ENCODE measurements at places on chromosomes 1 and 21. TPM values are rescaled to one million over a fixed set of nuclear protein-coding genes. Genes with fewer than 3 reads are reported as not detected.
A peak's percentile ranks its signal among the peaks of the same experiment; 100 is the strongest.

DNA sequence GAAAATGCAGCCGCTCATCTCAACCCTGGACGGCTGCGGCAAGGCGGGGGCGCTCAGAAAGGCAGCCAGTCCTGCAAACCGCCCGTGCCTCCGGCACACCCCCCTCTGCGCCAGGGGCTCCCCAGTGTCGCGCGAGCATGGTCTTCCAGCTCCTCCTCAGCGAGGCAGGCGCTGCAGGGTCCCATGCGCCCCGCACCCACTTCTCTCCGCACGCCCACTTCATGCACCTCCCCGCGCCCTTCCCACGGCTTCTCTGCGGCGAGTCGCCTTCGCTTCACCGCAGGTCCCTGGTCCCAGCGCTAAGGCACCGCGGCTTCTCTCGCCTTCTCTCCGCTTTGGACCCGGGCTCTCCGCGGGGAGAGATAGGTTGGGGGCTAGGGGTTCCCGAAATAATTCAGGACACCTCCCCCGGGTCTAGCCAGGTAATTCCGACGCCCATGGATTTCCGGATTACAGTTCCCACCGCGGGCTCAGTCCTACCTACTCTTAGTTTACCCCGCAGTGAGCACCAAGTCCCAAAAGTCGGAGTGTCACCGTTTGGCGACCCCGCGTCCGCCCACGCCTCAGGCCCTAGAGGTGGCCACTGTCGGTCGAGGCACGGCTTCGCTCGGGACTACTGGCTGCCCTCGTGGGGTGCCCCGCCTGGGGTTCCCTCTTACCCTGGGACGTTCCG is 67.5 kb downstream of the SYT2 start:
- peak overlapping the region; percentile 25 for H3K4me3 ChIP-seq
- H3K27ac ChIP-seq, result no peak overlapping the region
- DNase-seq, result no peak
- H3K4me1 ChIP-seq, result peaks cover 8% of the 10 kb centered on the region
- H3K27me3 ChIP-seq, result peaks cover 37% of the 10 kb centered on the region
- H3K36me3 ChIP-seq, result no peaks in the 10 kb centered on the region

GRCh38 chr21:44428281-44428960 is 26.9 kb upstream of the LRRC3 start:
- H3K4me1 ChIP-seq, result no peaks in the 10 kb centered on the region
- H3K36me3 ChIP-seq, result no peaks in the 10 kb centered on the region
- DNase-seq, result no peak

RHCE gene
- 0.75 TPM for total RNA-seq

DNA sequence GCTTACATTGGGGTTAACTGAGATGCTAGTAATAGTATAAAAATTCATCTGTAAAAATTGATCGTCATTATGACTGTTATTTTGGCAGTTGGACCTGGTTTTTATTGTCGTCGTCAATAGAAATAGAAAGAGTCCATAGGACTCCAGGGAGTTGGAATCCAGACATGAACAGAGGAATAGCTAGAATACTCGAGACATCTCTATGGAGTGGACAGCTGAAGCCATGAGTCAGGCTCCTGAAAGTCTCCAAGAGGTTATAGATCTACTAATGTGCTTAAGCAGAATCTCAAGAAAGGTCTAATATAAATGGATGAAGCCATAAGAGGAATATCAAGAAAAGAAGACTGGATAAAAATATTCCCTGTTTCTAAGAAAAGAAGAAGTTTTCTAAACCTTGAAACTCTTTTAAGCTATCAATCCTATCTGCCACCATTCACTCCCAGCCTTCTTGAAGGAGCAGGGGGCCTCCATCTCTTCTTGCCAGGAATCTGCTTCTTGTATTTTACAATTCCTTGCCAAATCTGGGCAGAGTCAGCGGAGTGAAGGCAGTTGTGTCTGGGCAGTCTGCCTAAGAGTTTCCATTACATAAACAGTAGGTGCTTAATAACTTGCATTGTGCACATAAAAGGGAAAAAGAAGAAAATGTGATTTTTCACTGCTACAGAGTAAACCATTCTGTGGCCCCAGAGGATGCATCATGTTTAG is 163.3 kb downstream of the ST6GALNAC5 start:
- no peaks in the 10 kb centered on the region for H3K4me1 ChIP-seq
- H3K27me3 ChIP-seq, result no peaks in the 10 kb centered on the region
- no peak overlapping the region for H3K4me3 ChIP-seq
- no peak for DNase-seq
- H3K36me3 ChIP-seq, result no peaks in the 10 kb centered on the region

DNA sequence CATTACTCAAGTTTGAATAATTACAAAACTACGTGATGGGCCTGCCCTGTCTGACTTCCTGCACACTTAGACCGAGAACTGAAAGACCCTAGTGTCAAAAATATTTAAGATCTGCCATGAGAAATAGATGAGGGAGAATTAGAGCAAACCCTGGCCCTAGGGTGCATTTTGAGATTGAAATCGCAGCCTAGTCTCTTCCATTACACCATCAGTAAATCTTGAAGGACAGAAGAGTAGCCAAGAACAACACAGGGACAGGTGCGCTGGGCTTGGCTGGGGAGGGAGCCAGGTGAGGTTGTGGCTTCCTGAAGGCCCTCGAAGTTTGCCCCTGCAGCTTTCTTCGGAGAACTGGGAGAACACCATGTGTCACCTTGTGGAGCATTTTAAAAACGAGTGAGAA is 36.7 kb upstream of the KIF26B start:
- H3K27ac ChIP-seq, result no peak overlapping the region
- no peaks in the 10 kb centered on the region for H3K4me1 ChIP-seq
- H3K36me3 ChIP-seq, result peaks cover 3% of the 10 kb centered on the region

RNPEP gene
- 23.3 TPM for total RNA-seq

CAMSAP2 gene
- 36.1 TPM for total RNA-seq

DNA sequence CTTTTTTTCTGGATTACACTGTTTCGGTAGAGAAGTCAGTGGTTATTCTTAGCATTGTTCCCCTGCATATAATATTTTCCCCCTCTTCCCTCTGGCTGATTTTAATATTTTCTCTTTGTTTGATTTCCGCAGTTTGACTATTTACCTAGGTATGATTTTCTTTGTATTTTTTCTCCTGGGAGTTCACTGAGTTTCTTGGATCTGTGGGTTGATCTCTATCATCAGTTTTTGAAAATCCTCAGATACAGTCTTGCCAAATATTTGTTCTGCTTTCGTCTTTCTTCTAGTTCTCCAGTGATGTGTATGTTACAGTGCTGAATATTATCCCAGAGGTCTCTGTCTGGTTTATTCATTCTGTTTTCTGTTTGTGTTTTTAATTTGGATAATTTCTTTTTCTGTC is 136.4 kb downstream of the DYRK1A start:
- H3K4me1 ChIP-seq, result no peaks in the 10 kb centered on the region
- H3K4me3 ChIP-seq, result no peak overlapping the region

BCL2L15 gene
- not detected for total RNA-seq

CYP4Z1 gene
- 0.31 TPM for total RNA-seq

BCAN gene
- not detected for total RNA-seq

DNA sequence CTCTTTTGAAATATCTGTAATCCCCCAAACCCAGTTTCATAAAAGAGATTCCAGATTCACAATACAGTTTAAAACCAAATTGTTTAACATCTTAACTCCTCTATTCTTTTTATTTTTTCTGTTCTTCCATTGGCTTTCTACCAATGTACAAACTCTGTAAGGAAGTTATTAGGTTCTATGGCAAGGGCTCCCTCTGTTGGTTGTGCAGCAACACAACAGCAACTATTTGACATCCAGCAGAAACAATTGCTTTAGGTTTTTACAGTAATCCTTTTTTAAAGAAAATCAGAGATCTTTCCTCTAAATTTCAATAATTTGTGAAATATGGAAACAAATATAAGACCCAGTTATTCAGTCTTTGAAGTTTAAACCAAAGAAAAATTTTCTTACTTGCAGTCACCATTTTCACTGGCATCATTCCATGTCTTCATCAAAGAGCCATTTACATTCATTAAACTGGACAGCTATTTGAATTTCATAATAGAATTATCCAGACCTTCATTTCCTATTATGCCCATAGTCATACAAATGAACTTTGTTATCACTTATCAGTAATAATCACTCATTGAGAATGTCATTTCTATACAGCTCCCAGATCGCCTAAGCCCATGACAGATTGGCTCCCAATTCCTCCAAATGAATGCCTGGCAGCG is 46.5 kb upstream of the RNF11 start:
- DNase-seq, result no peak
- H3K4me3 ChIP-seq, result no peak overlapping the region
- H3K27me3 ChIP-seq, result no peaks in the 10 kb centered on the region
- no peak overlapping the region for H3K27ac ChIP-seq
- H3K36me3 ChIP-seq, result no peaks in the 10 kb centered on the region

DNA sequence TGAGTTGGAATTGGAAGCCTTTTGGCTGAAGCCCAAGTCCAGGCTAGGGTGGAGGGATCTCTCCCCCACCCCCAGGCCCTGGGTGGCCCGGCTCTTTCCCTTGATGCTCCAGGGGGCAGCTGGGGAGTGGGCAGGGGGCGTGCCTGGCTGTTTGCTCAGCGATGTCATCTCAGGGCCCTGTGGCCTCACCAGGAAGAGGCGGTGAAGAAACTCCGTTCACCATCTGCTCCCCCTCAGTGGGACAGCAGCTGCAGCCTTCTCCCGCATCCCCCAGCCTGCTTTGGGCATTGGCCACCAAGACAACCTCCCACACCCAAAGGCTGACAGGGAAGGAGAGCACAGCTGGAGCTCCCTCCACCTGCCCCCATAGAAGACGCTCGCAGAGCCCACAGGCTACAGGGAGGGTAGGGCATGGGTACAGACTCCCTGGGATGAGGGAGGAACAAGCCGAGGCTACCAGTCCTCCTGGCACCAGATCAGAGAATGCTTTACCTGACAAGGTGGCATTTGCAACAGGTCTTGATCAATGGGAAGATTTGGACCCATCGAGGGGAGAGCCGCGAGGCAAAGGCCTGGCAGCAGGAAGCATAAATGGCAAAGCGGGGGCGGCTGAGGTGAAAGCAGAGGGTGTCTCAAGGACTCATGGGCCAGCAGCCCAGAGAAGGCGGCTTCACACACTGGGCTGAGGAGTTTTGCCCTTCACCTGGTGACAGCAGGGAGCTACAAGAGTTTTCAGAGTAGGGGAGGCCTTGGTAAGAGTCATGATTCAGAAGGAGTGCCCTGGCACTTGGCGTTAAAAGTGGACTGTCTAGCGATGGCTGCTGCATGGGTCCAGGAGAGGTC is 6.5 kb upstream of the GUCA2A start:
- DNase-seq, result no peak
- H3K4me1 ChIP-seq, result peaks cover 32% of the 10 kb centered on the region
- H3K4me3 ChIP-seq, result no peak overlapping the region
- no peaks in the 10 kb centered on the region for H3K27me3 ChIP-seq
